ENCODE measurements at places on chromosomes 7 and 10.

- DNase-seq: no peak
Observed at GRCh38 chr10:118595598-118596425, at the start of gene PRLHR. Gene PRLHR, minus strand, starts transcription at chr10:118595648. Its CDS starts 404 bp downstream, at chr10:118595244.

GRCh38 chr7:101097561-101097960 lies 12.3 kb downstream of the TRIM56 start:
- no peak for DNase-seq

GRCh38 chr10:13593535-13593934 lies 6.8 kb downstream of the PRPF18 start:
- no peak for DNase-seq

GRCh38 chr7:2037301-2037807 lies 195.4 kb downstream of the MAD1L1 start:
- no peak for DNase-seq

DNA sequence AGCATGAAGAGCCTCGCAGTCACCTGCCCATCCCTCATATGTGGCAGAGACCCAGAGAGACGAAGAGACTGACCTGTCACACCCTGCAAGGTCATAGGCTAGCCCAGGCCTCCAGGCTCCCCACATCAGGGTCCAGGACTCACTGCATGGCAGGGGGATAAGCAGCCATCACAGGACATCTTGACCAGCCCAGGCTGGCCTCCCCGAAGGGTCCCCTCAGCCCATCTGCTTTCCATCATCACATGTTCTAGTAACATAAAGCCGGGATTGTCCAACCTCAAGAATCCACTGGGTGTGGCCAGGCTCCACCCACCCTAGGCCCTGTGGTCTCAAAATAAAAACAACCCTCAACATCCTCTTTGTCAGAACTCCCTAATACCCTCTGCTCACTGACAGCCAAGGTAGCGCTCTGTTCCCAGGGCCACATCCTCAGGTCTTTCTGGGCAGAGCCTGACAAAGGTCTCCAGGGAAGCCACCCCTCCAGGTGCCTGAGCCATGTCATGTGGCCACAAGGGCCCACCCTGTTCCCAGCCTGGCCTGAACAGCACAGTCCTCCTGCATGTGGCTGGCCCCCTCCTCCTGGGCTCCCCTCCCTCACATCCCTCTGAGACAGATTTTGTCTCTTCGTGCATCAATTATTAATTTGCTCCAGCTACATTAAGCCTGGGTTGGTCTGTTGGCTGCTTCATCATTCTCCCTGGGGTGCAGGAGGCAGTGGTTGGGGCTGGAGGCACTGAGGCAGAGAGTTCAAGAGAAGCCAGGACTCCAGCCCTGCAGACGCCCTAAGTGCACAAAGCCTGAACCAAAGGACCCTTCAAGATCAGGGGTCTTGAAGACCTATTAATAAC lies 131.8 kb upstream of the UNC5B start:
- no peak for DNase-seq

- DNase-seq: no peak
Observed at GRCh38 chr7:96887426-96887825, 117.9 kb upstream of the DLX6 start.

DNA sequence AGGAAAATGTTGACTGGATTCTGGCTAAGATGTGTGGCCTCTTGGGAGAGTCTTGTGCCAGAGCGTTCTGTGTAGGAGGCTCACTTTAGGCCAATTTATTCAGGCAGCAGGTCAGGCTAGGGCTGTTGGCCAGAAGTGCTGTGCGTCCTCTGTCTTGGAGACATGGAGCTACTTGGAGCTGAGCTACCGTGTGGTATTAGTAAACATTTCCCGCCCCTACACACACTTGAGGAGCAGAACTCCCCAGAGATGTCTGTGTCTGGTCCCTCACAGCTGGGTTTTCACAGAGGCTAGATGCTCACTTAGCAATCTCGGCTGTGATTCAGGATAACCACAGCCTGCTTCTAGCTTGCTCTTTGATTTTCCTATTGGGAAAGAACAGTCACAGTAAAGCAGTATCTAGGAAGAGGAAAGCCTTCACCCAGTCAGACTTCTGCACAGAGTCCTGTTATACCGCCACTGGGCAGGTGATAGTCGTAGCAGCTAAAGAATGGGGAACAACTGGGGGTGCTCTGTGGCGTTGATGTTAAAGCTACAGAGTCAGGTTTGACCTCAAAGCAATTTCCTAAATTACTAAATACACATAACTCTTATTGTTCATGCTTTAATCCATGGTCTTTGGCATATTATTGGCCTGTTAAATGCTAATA lies 86.7 kb downstream of the MDFIC start:
- no peak for DNase-seq

DNA sequence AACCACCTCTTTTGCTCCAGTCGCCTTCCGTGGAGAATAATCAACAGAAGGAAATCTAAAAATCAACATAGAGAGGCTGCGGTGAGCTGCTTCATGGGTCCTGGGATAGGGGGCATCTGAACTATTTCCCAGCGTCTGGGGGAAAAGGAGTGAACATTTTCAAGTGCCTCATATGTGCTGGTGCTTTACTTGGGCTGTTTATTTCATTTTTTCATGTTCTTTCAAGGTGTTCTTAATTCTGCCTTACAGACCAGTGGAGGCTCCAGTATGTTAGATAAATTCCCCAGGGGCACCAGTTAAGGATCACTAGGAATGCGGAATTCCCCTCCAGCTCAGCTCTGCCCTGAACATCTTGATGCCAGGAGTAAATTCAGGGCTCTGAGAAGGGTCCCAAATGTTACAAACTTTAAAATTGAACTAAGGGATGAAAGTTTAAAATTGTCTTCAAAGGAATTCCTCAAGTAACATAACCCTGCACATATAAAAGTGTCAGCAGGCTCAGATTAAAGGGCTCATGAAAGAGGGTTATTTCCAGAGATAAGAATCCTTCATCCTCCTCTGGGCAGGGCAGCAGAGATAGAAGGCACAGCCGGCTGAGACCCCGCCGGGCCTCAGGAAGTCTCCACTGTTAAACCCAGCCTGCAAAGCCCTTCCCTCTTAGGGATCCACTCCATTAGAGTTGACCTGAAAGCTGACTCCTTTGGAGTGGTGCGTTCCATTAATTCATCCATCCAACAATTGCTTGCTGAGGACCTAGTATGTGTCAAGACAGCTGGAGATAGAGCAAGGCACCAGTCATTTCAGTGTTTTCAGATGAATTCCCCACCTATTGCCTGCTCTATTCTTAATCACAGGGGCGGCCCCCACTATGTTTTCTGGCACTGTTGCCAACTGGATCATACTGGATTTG lies 345.8 kb downstream of the KCNMA1 start:
- no peak for DNase-seq

- DNase-seq: no peak
Observed at GRCh38 chr10:110447886-110448285, 49.8 kb upstream of the DUSP5 start.

DNA sequence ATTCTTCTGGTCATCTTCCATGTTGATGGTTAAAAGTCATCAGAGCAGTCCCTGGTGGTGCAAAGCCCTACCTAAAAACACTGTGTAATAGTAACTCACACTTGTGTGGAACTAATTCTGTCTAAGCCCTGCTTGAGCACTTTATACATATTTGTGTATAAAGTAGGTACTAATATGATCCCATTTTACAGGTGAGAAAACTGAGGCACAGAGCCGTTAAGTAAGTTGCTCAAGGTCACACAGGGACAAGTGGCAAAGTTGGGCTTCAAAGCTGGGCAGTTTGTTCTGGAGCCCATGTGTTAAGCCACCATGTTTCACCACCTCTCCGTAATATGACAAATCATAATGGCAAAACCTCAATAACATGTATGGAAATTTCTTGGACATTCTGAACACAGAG lies 48.1 kb downstream of the BPGM start:
- no peak for DNase-seq

- DNase-seq: no peak
Observed at GRCh38 chr10:106967452-106967851, 197.1 kb downstream of the SORCS1 start.

DNA sequence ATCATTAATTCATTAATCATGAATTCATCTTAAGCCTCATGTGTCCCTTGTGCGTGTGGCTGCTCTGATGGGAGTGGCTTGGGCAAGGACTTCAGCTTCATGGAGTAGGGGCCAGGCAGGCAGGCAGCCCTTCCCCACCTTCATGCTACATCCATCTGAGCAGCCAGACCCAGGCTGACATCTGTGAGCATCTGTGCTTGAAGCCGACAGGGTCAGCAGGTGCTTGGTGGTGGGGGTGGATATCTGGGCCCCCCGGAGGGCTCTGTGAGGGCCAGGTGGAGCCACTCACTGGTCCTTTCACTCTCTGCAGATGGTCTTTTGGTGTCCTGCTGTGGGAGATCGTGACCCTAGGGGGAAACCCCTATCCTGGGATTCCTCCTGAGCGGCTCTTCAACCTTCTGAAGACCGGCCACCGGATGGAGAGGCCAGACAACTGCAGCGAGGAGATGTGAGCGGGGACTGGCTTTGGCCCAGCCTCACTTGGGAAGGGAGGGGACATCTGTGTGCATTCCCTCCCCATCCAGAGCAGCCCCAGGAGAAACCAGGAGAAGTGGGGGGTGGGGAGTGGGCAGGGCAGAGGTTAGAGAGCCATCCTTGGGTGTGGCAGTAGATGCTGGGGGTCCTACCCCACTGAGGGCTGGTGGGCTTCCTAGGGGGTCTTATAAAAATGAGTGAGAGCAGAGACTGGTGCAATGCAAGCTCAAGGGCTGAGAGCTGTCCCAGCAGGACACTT lies 14.7 kb upstream of the CSGALNACT2 start:
- no peak for DNase-seq

- no peak for DNase-seq
Observed at GRCh38 chr7:1411414-1411813, 47.9 kb downstream of the MICALL2 start.

DNA sequence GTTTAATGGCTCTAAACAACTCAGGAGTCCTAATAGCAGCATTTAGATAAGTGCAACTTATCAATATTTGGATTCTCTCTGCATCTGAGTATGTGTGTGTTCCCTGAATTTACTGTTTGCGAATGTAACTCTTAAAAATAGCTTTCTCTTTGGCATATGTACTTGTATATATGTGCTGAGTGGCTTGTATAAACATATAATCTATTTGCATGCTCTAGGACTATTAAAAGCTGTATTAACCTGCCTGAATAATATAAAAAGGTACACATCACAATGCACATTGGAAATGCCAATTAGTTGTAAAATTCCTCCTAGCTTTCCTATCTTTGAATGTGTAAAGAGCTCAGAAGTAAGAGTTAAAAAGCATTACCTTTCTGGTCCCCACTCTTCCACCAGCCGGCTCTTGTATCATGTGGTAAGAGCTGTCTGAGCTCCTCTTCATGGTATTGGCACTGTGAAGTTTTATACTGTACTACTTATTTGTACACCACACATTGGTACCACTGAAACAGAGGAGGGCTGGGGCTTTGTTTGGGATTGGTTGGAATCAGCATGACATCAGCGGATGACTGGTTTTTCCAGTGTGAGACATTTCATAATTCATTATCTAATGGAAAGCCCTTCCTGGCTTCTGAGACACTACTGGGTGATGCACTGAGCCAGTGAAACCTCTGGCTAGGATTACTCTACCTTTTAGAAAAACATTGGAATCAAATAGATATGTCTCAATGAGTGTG lies at the start of gene INHBA:
INHBA (minus strand) TSS at position 456 of the 737 bp plus-strand sequence. CDS start 2,716 bp downstream, outside the sequence.
- no peak for DNase-seq

DNA sequence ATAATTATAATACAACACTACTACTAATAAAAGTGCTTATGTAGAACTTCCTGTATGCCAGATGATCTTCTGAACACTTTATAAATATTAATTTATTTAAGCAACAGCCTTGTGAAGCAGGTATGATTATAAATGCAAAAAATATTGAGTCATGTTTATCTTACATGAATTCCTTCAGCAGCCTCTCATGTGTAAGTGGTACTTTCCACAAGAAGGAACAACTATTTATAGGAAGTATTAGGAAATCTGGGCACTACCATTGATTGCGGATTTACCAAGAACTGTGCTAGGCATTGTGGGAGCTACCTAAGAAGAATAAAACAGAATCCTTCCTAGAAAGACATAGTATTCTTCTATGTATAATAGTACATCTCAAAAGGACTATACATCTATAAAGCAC lies 10.7 kb upstream of the STEAP4 start:
- no peak for DNase-seq

GRCh38 chr7:82204694-82205093 lies 238.9 kb downstream of the CACNA2D1 start:
- DNase-seq: no peak

GRCh38 chr10:116710076-116710475 lies 32.3 kb downstream of the HSPA12A start:
- no peak for DNase-seq

- DNase-seq: no peak
Observed at GRCh38 chr10:6055929-6056328, 6.2 kb downstream of the IL2RA start.

- no peak for DNase-seq
Observed at GRCh38 chr7:6232534-6232933, 39.9 kb downstream of the CYTH3 start.

DNA sequence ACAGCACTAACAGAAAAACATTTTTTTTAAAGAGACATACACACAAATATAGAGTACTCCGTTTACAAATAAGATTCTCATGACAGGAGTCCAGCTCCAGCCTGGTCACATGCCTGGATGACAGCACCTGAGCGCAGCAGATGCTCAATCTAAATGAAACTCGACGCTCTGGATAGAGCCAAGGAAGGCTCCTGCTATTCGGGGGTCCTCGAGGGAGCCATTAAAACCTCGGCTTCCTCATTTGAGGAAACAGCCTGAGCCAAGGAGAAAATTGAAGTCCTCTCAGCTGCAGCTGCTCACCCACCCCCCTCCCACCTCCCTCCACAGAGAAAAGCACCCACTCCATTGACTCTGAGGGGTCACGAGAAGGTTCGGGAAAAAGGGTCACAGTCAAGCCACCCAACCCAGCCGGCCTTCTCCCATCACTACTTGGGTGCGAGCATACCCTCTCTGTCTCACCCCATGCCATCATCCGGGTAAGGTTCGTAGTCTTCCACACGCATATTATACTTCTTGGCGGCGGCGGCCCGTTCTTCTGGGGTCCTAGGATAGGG lies 673 bp downstream of the NDUFB8 start:
- DNase-seq: no peak

- no peak for DNase-seq
Observed at GRCh38 chr7:105320896-105321295, 67.8 kb downstream of the SRPK2 start.

DNA sequence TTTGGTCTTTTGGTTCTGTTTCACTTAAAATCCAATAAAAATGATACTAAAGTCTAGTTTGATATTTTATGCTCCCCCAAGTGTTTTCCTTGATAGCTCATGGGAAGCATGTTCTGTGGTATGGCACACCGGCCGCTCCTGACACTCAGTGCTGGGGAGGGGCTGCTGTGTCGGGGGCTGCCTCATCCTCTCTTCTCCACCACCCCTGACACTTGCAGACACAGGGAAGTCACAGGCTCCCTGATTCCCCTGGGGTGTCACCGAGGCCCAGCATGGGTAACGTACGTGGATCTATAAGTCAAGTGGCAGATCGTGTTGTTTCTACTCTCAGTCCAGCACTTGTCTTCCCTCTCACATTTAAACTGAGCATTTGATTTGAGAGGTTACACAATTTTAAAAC lies 508.6 kb downstream of the TNS3 start:
- DNase-seq: no peak

DNA sequence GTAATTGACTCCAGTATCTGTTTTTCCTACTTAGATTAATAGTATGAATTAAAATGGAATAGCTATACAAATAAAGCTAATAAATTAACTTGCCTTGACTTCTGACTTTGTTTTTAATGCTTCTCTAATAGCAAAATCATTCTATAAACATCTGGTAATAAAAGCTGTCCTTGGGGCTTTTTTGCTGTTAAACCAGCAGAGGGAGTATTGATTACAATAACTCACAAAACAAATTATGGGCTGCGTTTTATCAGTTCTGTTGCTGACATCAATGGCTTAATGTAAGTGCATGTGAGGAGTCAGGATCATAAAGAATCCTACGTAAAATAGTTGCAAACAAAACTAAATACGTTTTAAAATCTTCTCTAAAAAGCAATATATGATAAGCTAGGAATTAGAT lies 667.8 kb downstream of the PCDH15 start:
- no peak for DNase-seq
